Aorta (tissue), 5 donors: ENCODE measurements at places on chromosomes 3 and 15.

- H3K36me3 ChIP-seq: no peaks in the 10 kb centered on the region
- no peak overlapping the region for H3K27ac ChIP-seq
- H3K4me1 ChIP-seq: no peaks in the 10 kb centered on the region
Measured at GRCh38 chr3:139454346-139454745, 22.0 kb downstream of the RBP2 start.

DNA sequence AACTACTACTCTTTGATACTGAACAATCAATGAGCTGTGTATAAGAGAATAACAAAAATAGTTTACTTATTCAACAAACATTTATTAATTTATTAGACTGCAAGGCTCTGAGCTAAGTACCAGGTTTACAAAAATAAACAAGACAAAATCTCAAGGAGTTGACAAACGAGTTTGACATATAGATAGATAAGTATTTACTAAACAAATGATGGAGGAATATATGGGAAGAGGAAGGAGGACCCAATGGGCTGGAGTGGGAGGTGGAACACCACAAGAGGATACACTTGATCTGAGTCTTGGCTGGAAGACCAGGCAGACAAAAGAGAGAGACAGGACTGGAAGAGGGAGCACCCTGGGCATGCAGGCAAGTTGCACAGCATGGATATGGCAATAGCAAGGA lies 47.5 kb upstream of the FSIP1 start:
- H3K36me3 ChIP-seq: no peaks in the 10 kb centered on the region
- no peak overlapping the region for H3K27ac ChIP-seq
- peaks cover 4% of the 10 kb centered on the region for H3K4me1 ChIP-seq
- no peak for DNase-seq

DNA sequence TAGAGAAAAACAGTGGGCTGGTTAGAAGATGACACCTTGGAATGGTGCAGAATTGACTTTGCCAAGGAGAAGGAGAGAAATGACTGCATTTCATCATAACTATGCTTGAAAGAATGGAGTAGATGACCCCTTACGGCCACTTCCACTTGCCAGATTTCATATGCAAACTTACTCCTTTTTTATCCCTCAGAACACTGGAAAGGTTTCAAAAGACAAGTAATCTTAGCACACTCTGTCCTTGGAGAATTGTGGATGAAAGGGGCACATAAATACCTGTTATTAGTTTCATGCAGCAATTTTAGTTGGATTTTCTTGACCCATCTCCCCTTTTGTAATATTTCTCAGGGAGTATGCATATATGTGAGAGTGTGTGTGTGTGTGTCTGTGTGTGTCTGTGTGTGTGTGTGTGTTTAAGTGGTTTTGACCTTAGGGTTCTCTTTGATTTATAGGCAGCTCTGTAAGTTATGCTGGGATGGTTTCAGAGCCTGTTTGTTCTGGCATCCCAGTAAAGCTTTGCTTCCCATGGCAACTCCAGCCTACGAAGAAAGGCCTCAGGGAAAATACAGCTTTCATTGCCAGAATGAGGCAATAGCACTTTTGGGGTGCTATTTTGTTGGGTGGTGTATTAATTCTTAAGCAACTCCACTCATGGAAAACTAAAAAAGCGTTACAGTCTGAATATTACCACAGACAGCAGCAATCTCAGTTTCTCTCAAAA lies 122.2 kb upstream of the TP63 start:
- DNase-seq: no peak
- no peak overlapping the region for H3K4me3 ChIP-seq
- no peaks in the 10 kb centered on the region for H3K4me1 ChIP-seq
- H3K27me3 ChIP-seq: no peaks in the 10 kb centered on the region

- no peak overlapping the region for H3K27ac ChIP-seq
- DNase-seq: no peak
- no peaks in the 10 kb centered on the region for H3K27me3 ChIP-seq
- H3K4me3 ChIP-seq: no peak overlapping the region
- no peaks in the 10 kb centered on the region for H3K36me3 ChIP-seq
Measured at GRCh38 chr15:63085289-63085688, 36.4 kb upstream of the LACTB start.

DNA sequence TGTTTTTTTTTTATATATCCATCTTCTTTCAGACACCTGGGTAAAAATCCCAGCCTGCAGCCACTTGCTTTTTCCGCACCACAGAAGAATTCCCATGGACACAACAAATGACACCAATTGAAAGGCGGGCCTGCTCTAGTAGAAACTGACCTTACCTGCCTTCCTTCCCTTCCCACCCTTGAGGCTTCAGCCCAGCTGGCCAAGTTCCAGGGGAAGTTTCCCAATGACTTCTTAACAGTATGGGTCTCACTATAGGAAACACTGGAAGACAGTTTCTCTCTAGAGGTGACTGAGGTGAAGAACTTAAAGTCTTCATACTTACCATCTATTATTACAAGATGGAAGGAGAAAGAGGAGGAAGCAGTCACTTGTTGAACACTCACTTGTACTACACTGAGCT lies 714.2 kb upstream of the NR2F2 start:
- H3K27me3 ChIP-seq: no peaks in the 10 kb centered on the region
- no peaks in the 10 kb centered on the region for H3K36me3 ChIP-seq
- no peaks in the 10 kb centered on the region for H3K4me1 ChIP-seq
- no peak for DNase-seq

DNA sequence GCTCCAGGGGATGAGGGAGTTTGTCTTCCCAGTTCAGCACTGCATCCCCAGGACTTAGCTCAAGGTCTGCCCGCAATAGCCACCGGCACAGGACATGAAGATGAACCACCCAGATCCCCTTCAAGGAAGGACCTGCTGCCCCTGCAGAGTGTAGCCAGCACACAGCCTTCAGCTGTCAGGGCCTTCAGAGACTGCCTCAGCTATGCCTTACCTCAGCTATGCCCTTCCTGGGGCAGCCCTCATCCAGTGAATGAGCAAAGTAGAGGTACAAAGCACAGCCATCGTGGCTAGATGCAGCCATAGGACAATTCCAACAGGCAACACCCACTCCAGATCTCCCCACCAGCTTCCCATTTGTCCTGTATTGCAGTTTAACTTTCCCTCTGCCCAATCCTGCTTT lies 291.2 kb upstream of the STT3B start:
- no peak overlapping the region for H3K4me3 ChIP-seq
- DNase-seq: no peak
- peaks cover 4% of the 10 kb centered on the region for H3K4me1 ChIP-seq
- H3K36me3 ChIP-seq: no peaks in the 10 kb centered on the region
- H3K27ac ChIP-seq: no peak overlapping the region

- no peaks in the 10 kb centered on the region for H3K36me3 ChIP-seq
- H3K4me3 ChIP-seq: no peak overlapping the region
- H3K4me1 ChIP-seq: no peaks in the 10 kb centered on the region
- H3K27me3 ChIP-seq: no peaks in the 10 kb centered on the region
Measured at GRCh38 chr3:143716731-143717130, 131.5 kb downstream of the SLC9A9 start.

DNA sequence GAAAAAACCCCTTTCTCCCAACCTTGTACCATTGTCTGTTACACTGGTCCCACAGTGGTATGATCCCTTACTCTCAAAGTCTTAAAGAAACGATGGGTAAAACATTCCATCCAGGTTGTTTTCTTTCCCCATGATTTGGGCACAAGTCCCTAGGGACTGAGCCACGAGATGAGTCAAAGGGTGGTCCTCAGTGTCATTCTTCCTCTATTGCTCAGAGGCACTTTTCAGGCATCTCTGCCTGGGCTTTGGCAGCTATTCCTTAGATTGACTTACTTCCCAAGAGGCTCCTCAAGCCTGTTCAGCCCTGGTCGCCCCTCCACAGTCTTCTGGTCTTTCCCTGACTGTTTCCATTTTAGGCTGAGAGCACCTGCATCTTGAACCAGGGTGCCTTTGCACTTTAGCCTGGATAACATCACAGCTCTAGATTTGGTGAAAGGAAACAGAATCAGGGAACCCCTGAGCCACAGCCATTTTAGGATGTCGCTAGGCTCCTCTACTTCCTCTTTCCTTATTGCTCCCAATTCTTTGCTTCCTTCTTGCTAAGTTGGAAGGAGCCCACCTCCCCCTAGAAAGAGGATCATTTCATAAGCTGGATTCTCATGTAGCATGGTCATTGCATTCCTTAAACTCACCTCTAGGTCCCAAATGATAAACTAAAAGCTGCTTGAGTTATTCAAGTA lies 131.0 kb upstream of the TPRG1 start:
- DNase-seq: no peak
- H3K36me3 ChIP-seq: no peaks in the 10 kb centered on the region
- no peaks in the 10 kb centered on the region for H3K27me3 ChIP-seq
- no peak overlapping the region for H3K4me3 ChIP-seq

- H3K4me1 ChIP-seq: no peaks in the 10 kb centered on the region
- no peak overlapping the region for H3K4me3 ChIP-seq
- H3K27me3 ChIP-seq: no peaks in the 10 kb centered on the region
- peaks cover 5% of the 10 kb centered on the region for H3K36me3 ChIP-seq
Measured at GRCh38 chr3:15042936-15043335, 22.2 kb downstream of the MRPS25 start.

DNA sequence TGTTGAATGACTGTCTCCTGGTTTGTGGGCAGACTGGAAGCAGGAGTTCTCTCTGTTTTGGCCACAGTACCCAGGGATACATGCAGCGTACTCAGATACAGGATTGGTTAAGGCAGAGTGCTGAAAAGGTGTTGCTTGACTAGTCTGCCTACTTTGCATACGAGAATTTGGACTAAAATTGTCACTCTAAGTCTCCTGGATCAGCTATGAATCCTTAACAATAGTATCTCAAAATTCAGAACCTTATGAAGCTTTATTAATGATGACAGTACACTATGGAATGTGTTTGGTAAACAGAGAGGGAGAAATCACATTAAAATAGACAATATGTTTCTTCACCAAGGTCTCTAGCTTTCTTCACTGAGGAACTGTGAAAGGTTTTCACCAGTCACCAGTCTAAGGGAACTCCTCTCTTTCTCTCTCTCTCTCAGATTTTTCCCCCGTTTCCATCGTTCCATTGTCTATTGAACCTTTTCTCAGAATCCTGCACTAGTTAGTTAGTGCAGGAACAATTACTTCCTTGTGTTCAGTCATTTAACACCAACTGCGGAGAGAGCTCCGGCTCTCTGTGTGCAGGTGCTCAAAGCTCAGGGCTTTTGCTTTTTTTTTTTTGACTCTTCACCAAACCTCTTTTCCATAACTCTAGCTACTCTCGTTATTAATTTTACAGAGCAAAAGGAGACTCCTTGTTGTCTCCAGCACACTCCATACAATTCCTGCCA lies 85.9 kb upstream of the FNDC3B start:
- H3K27ac ChIP-seq: no peak overlapping the region
- no peaks in the 10 kb centered on the region for H3K36me3 ChIP-seq
- no peak overlapping the region for H3K4me3 ChIP-seq
- no peak for DNase-seq
- H3K4me1 ChIP-seq: no peaks in the 10 kb centered on the region

- H3K36me3 ChIP-seq: no peaks in the 10 kb centered on the region
- H3K27ac ChIP-seq: no peak overlapping the region
- no peaks in the 10 kb centered on the region for H3K4me1 ChIP-seq
- no peaks in the 10 kb centered on the region for H3K27me3 ChIP-seq
Measured at GRCh38 chr15:52682200-52682599, 3.0 kb upstream of the ATOSA start.

DNA sequence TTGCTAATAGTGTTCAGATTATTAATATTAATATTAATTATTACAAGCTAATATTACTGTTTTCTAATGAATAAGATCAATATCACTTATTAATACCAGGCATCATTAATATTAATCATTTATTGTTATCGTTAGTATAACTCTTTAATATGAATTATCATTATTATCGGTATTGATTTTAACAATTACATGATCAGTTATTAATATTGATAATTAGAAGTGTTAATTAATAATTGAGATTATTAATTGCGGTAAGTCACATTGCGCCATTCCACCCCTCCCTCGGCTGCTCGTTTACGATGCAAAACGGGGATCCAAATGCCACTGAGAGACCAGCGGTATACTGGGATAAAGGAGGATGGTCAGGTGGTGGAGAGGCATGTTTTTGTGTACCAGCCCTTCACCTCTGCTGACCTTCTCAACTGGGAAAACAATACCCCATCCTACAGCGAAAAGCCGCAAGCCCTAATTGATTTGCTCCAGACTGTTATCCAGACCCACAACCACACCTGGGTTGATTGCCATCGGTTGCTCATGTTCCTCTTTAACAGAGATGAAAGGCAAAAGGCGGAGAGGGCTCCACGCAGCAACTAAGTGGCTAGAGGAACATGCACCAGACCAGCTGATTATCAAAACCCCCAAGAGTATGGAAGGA lies 28.6 kb upstream of the SSUH2 start:
- no peak overlapping the region for H3K4me3 ChIP-seq
- no peak for DNase-seq
- no peaks in the 10 kb centered on the region for H3K27me3 ChIP-seq
- H3K27ac ChIP-seq: no peak overlapping the region
- H3K36me3 ChIP-seq: no peaks in the 10 kb centered on the region
- no peaks in the 10 kb centered on the region for H3K4me1 ChIP-seq

DNA sequence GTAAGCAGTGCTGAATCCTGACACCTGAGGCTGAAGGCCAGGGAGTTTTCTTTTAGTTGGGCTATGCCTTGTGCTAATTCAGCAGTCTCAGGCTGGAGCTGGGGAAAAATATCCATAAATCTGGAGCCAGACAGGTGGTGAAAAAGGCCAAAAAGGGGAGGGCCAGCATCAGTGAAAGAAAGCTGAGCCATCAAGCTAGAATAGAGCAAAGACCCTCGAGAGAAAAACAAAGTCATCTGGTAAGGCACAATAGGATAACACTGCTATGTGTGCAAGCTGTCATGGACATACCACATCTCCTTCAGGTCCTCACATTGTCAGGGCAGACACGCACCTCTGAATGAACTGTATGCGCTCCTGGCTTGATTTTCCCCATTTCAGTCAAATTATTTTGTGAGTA lies 687.9 kb downstream of the SQOR start:
- DNase-seq: no peak
- no peaks in the 10 kb centered on the region for H3K4me1 ChIP-seq
- no peaks in the 10 kb centered on the region for H3K36me3 ChIP-seq
- no peak overlapping the region for H3K27ac ChIP-seq

- no peak for DNase-seq
- H3K36me3 ChIP-seq: no peaks in the 10 kb centered on the region
- no peaks in the 10 kb centered on the region for H3K27me3 ChIP-seq
- peaks cover 2% of the 10 kb centered on the region for H3K4me1 ChIP-seq
Measured at GRCh38 chr3:136545664-136546268, 206.4 kb downstream of the STAG1 start.

DNA sequence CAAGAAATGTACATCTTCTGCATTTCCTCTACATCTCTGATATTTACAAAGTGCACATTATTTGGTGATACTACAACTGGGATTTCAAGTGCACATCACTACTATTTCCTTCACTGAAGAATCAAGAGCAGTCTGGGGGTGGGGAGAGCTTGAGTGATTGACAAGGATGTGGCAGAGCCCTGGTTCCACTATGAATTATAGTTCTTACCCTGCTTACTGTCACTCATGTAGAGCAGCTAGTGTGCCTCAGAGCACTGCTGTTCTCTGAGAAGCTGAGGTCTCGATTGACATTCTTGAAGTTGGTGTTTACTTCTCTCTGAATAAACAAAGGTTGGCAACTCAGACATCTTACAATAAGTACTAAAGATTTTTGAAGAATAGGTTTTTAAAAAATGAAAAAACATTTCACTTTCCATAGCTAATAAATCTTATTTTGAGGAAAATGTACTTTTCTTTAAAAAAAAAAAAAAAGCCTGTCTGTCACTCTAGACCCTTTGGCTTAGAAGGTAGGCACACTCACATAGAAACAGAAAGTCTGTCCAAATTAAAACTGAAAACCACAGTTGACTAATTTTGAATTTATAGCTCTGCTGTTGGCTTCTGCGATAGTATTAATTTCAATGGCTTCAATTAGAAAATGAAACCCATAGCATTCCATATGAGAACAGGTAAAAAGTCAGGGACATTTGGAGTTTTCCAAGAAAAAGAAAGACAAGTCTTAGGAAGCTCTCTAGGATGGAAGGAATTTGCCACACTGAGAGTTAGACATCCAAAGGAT lies 5.6 kb downstream of the GREM1 start:
- DNase-seq: no peak
- no peaks in the 10 kb centered on the region for H3K27me3 ChIP-seq
- no peak overlapping the region for H3K27ac ChIP-seq
